ENCODE measurements at places on chromosomes 13 and 19.

DNA sequence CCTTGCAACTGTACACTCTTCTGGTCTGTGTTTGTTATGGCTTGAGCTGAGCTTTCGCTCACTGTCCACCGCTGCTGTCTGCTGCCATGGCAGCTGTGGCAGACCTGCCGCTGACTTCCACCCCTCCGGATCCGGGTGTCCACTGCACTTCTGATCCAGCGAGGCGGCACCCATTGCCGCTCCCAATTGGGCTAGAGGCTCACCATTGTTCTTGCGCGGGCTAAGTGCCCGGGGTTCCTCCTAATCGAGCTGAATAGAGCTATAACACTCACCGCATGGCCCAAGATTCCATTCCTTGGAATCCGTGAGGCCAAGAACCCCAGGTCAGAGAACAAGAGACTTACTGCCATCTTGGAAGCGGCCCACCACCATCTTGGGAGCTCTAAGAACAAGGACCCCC is 2.2 kb upstream of the PSMC4 start:
- DNase-seq = no peak

GRCh38 chr13:94917824-94918223 is 205.5 kb upstream of the SOX21 start:
- peak; percentile 10 for DNase-seq

DNA sequence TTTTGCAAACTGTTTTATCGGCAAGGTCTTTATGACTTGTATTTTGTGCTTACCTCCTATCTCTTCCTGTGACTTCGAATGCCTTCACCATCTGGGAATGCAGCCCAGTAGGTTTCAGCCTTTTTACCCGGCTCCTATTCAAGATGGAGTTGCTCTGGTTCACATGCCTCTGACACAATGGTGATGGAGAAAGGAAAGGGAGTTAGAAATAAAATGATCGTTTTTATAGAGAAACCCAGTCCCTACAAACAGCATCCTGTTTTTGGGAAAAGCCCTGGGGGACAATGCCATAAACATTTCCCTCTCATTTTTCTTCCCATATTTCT is 27.5 kb upstream of the SLC46A3 start:
- DNase-seq = no peak

DNA sequence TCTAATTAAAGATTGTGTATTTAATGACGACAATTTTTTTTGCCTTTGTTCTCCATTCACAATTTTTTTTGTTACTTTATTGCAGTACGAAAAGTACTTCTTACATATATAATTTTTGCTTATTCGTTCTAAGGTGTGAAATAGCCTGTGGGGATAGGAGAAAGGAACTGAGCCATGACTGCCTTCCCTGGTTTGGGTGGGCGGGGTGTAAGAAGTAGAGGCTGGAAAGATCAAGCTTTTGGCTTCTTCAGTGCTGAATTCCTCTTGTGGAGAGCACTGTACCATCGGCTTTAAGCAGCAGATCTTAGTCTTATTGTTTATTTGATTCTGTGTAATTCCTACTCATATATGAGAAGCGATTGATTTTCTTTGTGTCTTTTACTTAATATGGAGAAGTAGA is 115.8 kb downstream of the NBEA start:
- no peak for DNase-seq

DNA sequence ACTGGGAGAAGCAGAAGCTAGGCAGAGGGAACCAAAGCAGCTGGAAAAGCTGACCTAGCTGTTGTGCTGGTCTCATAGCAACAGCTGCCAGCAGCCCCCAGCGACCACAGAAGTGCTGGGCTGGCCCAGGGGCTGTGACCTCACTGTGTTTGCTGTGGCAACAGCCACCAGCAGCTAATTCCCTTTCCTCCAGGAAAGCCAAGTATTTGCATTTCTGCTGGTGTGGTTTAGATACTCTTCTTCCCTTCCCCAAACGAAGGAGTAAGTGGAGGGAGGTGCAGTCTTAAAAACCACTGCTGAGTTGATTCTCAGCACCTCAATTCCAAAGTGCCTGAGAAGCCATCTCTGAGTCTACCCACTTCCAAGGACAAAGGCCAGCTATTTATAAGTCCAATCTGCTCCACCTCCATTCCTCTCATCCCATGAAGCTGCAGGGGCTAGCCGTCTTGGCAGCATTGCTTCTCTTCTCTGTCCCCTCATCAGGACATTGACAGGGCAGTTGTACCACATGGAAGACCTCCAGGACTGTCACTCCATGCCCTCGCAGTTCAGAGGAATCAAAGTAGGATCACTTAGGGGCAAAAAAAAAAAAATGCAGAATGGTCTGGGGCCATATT is 11.5 kb upstream of the CCDC97 start:
- peak; percentile 74 for DNase-seq

GRCh38 chr19:13597640-13598039 is 91.4 kb upstream of the CACNA1A start:
- DNase-seq = peak; percentile 83

- DNase-seq = no peak
Observed at GRCh38 chr19:19651076-19651475, 7.6 kb upstream of the GMIP start.

DNA sequence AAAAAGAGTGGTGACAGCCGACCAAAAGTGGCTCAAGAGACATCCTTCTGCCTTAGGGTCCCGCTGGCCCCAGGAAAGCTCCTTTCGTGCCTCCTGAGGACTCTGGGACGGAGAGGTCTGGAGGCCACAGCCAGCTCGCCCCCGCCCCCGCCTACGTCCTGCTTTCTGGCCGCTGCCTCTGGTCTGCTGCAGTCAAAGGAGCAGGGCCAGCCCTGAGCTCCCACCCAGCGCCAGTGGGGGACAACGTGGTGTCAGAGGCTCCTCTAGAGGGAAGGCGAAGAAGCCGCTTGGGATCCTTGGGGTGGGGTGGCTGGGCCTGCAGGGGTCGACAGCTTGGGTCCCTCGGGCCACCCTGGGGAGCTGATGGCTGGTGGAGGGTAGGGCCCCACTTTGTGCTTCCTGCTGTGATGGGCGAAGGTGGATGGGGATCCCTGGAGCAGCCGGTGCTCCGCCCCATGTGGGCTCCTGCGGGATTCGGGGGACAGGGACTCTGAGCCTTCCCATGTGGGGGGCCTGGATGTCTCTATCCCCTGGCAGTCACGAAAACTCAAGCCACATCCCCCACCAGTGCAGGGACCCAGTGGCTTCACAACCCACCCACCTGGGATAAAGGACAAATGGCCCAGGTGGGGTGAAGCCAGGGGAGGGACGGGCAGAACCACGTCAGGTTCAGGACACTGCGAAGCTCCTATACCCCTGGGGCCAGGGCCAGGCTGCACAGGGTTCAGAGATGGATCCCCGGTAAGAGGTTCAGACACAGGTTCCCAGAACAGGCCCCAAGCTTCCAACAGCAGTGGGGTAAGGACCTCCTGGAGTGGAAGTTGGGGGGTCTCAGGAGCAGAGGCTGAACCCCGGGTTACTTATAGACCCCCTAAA is 9.0 kb upstream of the DIRAS1 start:
- no peak for DNase-seq

- no peak for DNase-seq
Observed at GRCh38 chr13:48478391-48478790, 54.5 kb downstream of the RCBTB2 start.

DNA sequence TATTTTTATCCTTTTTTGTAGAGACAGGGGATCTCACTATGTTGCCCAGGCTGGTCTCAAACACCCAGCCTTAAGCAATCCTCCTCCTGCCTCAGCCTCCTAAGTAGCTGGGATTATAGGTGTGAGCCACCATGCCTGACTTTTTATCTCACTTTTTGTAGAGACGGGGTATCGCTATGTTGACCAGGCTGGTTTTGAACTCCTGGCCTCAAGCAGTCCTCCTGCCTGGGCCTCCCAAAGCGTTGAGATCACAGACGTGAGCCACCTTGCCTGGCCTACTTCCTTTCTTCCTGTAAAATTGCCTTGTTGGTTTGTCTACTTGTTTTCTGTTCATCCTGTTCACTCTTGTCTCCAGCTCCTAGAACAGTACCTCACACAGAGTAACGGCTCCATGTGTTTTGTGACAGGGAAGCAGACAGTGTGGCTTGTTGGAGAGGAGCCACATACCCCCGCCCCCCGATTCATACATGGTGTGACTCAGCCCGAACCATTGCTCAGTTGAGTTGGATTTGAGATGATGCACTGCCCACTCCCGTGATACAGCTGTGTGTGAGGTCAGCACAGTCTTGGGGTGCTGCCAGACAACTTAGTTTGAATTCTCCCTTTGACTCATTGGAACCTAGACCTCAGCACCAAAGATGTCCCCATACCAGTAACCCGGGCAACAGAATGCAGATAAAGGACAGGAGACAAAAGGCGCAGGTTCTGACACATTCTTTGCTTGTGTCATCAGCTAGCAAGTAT is 34.2 kb downstream of the GPR42 start:
- peak; percentile 90 for DNase-seq

- peak; percentile 35 for DNase-seq
Observed at GRCh38 chr19:2282062-2282861, at the start of gene PEAK3. Gene PEAK3 (minus strand): TSS chr19:2282175. CDS start chr19:2280931, 1,244 bp downstream.

DNA sequence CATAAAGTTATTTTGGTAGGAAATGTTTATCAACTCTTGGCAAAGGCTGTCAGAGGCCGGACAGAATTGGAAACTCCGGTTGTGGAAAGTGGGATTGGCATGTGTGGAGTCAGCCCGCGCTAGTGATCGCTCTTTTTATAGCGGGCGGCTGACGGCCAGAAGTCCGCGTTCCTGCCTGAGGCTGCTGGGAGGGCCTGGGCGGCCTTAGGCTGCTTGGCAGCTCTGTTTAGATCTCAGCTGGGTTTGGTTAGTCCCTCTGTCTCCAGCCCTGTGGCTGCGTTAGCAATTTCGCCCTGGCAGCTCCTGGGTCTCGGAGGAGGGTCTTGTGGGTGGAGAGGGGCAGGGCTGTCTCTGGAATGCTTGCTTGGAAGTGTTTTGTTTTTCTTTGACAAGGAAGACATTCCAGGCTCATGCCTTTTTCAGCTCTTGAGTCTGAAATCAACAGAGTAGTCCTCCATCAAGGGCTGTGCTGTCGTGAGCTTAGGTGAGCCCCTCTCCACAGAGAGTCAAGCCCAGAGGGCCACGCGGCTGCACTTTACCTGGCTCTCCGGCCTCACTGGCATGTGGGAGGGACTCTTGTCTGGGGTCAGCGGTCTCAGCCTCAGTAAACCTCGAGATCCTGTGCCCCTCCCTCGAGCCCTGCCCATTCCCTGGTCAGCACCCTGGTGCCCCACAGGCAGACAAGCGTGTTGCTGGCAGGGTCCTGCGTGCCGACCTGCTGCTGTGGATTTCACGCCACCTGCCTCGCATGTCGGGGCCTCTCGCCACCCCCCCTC is 22.5 kb downstream of the DOT1L start:
- peak; percentile 84 for DNase-seq

GRCh38 chr19:5093948-5094718 is 125.2 kb downstream of the KDM4B start:
- DNase-seq = no peak

DNA sequence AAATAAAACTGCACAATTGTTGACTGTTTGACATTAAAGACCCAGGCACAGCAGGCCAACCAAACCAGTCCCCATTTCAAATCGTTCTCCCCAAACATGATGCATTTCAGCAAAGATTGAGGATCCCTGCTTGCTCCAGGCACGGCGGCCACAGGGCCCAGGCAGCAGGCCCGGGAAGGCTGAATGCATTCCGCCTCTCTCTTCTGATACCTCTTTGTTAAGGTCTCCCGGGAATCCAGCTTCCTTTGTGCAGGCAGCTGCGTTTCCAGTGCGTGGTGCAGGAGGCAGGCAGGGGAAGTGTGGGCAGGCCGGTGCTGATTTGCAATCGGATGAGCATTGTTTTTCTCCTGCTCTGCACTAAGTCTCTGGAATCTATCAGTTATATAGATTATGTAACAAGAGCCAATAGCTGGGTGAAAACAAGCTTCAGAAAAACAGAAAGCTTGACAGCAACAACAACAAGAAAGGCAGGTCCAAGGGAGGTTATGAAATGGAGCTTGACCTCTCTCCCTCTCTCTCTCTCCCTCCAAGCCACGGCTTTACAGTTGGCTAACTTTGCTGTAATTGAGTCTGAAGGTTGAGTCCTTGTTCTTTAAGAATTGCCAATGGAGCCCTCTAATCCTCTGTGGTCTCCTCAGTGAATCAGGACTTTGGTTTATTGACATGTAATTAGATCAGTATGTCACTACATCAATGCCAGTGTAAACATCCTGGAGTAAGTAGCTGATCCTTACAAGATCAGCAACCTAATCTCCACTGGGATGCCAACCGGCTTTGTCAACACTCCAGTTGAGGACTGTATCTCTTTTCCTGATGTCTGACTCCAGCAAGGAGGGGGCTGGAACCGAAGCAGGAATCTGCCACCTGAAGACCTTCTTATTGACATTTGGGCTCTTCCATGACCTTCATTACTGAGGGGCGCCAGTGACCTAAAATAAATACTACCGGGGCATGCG is 338.0 kb downstream of the TEX29 start:
- DNase-seq = no peak

- no peak for DNase-seq
Observed at GRCh38 chr19:21604351-21604926, 99.0 kb downstream of the ZNF429 start.

- DNase-seq = no peak
Observed at GRCh38 chr19:19420570-19421298, 15.3 kb downstream of the GATAD2A start.

DNA sequence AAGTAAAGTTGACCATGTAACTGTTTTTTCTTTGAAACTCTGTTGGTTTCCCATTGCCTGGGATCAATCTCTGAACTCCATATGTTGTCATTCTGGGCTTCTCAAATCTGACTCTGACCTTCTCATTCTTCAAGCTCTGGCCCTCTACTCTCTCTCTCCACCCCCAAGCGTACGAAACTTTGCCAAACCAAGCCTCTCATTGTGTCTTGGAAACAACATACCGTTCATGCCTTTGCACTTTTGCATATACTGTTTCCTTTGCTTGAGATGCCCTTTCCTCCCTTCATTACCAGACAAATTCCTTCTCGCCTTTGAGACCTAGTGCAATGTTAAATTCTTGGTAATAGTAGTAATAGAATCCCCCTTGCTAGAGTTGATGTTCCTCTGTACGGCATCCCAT is 113.7 kb downstream of the OLFM4 start:
- peak; percentile 10 for DNase-seq

GRCh38 chr13:112891477-112892401 is 77.3 kb upstream of the MCF2L start:
- DNase-seq = no peak

DNA sequence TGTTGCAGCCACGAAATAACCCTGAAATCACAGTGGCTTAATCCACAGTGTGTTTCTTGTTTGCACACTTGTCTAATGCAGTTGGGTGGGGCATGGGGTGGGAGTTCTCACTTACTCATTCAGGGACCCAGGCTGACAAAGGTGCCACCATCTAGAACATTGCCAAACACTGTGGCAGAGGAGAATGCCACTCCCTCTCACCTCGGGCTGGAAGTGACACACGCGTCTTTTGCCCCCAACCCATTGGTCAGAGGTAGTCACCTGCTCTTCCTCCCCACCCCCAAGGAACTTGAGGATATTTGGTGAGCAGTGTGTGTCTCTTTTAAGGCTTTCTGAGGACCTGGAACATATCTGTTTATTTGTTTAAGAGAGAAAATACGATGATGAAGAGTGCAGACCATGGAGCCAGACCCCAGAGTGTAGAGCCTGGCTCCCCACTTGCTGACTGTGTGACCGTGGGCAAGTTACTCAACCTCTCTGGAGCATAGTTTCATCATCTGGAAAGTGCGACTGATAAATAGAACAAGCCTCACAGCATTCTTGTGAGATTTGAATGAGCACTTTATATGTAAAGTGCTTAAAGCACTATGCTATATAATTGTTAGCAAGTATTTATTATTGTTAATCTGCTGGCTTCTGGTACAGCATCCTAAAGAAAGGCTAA is 17.4 kb downstream of the GPR183 start:
- DNase-seq = no peak

- DNase-seq = peak; percentile 6
Observed at GRCh38 chr13:112688560-112689302, 1.1 kb upstream of the ATP11A start.

Measured in fibroblast of pulmonary artery (primary cell).